K562 (cell line): ENCODE measurements at places on chromosomes 4 and X. TPM values are rescaled to one million over a fixed set of nuclear protein-coding genes. Genes with fewer than 3 reads are reported as not detected.

- H3K27me3 ChIP-seq, result no peaks in the 10 kb centered on the region
- H3K4me3 ChIP-seq, result no peak overlapping the region
- no peak for DNase-seq
- no peaks in the 10 kb centered on the region for H3K36me3 ChIP-seq
These were observed 129.6 kb downstream of the ANK2 start for GRCh38 chr4:113179091-113179490.

DNA sequence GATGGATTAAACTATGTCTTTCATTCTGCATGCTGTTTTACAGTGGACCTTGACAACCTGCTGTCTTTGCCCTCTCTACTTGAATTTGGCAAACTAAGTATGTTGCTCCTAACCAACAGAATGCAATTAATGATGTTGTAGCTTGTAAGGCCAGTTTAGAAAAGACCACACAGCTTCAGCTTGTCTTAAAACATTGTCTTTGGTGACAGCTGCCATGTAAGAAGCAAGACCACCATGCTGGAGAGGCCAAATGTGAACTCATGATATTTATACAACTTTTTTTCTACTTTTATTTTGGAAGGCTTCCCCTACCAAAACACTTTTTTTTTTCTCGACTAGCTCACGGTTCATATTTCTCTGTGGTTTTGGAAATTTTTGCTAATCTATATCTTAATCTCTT, 278.0 kb upstream of the GNPDA2 start:
- H3K4me3 ChIP-seq, result no peak overlapping the region
- DNase-seq, result no peak
- no peaks in the 10 kb centered on the region for H3K27me3 ChIP-seq
- H3K27ac ChIP-seq, result no peak overlapping the region
- H3K36me3 ChIP-seq, result no peaks in the 10 kb centered on the region

DNA sequence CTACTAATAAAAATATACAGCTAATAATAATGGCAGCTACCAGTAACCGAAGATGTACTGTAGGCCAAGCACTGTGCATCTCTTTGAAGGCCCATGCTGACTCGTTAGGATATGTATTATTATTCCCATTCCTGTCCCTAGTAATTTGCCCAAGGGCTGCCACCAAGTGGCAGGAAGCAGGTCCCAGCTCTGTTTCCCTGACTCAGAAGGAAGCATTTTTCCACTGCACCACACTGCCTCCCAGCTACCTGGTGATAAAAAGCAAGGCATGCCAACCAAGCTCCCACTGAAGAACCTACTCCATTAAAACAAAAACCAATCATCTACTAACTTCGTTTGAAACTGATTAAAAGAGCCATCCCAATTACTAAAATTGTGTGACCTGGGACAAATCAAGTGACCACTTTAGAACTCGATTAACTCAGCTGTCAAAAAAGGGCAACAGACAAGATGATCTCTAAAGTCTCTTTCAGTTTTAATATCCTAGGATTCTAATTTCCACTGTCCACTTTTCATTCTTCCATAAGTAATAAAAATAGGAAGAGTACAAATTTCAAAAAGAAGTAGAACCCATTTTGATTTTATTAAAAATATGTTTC, 24.3 kb upstream of the PGM2 start:
- no peak overlapping the region for H3K4me3 ChIP-seq
- H3K4me1 ChIP-seq, result no peaks in the 10 kb centered on the region
- H3K27me3 ChIP-seq, result no peaks in the 10 kb centered on the region
- peak; percentile 61 for DNase-seq
- H3K27ac ChIP-seq, result no peak overlapping the region

- H3K36me3 ChIP-seq, result no peaks in the 10 kb centered on the region
- no peaks in the 10 kb centered on the region for H3K27me3 ChIP-seq
- no peak overlapping the region for H3K4me3 ChIP-seq
- DNase-seq, result no peak
These were observed 422.4 kb downstream of the DMD start for GRCh38 chrX:32788936-32789335.

NR0B1 gene
- not detected in 2 replicates for total RNA-seq
